ENCODE measurements at places on chromosomes 12 and 14. TPM values are rescaled to one million over a fixed set of nuclear protein-coding genes. Genes with fewer than 3 reads are reported as not detected.
A peak's percentile ranks its signal among the peaks of the same experiment; 100 is the strongest.

KRT77 gene
- not detected for total RNA-seq

MMP17 gene
- 1.3 TPM for total RNA-seq

DNA sequence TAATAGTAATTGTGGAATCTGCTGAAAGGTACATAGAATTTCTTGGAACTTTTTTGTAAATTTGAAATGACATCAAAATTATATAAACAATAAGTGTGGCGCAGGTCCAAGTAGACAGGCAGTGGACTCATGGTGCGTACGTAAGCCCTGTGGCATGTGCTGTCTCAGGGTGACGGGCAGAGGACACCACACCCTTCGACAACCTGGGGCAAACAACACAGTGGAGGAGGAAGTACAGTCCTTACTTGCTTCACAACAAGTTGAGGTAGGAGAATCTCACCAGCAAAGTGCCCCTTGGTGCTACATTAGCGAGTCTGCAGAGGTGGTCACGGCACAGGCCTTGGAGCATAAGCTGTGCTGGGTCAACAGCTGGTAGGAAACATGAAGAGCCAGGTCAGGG, 180.9 kb downstream of the AEBP2 start:
- DNase-seq = no peak

GRCh38 chr14:64422756-64423155, 34.6 kb downstream of the MTHFD1 start:
- no peak for DNase-seq

DNA sequence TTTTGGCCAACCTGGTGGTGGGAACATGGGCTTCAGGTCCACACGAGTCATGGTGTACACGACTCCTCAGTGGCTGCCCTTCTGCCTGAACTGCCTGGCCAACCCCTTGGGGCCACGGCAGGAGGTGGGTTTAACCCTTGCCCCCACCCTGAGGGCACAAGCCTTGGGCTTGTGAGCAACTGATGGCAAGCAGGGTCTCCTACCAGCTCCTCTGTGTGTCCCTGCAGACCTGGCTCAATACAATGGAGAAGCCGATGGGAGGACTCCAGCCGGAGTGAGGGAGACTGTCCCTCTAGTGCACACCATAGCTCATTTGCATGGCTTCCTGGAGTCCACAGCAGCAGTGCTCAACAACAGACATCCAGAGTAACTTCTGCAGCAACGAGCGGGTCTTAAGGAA, 28.0 kb downstream of the JAG2 start:
- peak; percentile 46 for DNase-seq

GRCh38 chr12:109277899-109278762, 31.0 kb downstream of the FOXN4 start:
- no peak for DNase-seq

GALNT16 gene
- total RNA-seq = 34.4 TPM

KCNH5 gene
- not detected for total RNA-seq

GRCh38 chr12:46916796-46917419, 91.1 kb upstream of the SLC38A4 start:
- DNase-seq = no peak

- no peak for DNase-seq
These were observed 33.9 kb downstream of the RDH12 start for GRCh38 chr14:67735336-67736147.

CFAP251 gene
- 4.5 TPM for total RNA-seq

DNA sequence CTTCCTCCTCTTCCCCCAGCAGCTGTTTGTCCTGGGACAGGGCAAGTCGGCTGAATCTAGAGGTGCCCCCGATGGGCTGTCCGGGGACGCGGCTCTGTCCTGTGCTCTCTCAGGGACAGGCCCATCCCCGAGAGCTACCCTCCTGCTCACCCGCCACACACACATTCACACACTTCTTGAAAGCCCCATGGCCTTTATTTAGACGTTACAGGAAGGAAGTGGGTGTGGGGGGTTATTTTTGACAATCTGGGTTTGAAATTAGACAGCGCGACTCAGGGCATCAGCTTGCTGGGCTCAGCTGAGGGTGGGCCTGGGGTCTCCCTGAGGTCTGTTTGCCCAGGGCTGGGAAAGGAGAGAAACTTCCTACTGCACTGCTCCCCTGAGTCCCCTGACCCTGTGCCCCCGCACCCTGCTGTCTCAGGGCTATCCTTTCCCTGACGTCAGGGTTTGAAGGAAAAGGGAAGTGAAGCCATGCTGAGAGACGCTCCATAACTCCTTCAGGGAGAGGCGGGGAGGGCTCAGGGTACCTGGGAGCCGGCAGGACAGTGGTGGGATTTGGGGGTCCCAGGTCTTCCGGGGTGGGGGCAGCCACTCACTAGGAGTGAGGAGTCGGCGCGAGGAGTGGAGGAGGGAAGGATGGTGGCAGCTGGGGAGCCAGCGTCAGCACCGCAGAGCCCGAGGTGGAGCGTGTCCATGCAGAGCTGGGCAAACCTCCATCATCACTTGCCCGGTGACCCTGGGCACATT, 8.1 kb downstream of the PTPN6 start:
- no peak for DNase-seq

- DNase-seq = no peak
These were observed 6.6 kb upstream of the KRT18 start for GRCh38 chr12:52942066-52942900.

KRT78 gene
- total RNA-seq = not detected

DNA sequence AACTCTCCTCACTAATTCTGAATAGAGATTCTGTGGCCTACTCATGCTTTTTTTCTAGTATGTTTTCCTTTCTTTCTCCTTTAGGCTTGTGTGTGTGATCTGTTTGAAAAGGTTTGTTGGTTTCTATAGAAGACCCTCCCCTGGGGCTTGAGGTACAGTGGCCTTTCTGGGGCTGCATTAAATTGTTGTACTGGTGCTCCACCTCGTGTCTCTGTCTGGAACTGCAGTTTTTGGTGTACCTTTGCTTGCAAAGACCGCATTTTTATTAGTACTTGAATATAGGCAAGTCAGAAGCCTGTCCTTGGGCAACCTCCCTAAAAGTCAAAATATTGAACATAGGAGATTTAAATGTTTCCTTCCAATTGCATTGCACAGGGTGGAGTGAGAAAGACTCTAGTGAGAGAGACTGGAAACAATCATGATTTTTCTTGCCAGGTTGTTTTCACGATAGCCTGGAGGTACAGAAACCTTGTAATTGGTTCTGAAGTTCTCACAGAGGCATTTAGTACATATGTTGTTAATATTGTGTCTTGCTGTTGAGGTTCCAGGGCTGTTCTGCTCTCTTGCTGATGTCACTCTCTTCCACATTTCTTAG, 39.0 kb downstream of the SLCO1B1 start:
- no peak for DNase-seq

DNA sequence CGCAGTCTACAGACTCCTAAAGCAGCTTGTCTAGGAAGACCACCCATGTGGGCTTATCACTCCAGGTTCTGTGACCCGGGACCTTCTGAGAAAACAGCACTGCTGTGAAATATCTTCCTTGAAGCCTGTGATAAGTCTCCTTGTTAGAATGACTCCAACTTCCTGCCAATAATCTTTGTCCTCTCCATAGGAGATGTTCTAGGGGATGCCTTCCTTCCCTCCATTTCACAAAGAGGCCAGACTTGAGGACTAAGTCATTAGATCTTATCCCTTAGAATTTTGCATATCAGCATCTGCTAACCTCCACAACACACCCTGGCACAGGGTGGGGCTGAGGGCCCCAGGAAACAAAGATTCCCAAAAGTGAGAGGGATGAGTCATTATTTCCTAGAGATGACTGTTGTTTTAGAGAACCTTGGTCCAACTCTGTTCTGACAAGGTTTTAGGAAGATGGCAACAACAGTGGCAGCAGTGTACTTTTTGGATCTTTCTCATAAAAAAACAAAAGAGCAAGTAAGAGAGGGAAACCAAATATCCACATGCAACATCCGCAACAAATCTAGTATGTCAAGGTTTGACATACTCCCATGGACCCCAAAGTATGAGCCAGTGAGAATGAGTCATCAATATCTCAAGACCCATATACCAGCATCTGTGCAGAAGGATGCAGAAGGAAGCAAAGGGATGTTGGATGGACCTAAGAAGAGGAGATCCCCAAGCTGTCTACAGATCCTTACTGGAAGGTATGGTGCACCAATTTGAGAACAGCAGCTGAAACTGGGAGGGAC, 6.0 kb downstream of the LTB4R start:
- DNase-seq = no peak

ING4 gene
- 38.5 TPM for total RNA-seq

TRIM9 gene
- total RNA-seq = 13.4 TPM

GRCh38 chr12:94807951-94808350, 157.6 kb upstream of the TMCC3 start:
- no peak for DNase-seq

- no peak for DNase-seq
These were observed 102.7 kb downstream of the TMEM30B start for GRCh38 chr14:61178226-61179060.

DNA sequence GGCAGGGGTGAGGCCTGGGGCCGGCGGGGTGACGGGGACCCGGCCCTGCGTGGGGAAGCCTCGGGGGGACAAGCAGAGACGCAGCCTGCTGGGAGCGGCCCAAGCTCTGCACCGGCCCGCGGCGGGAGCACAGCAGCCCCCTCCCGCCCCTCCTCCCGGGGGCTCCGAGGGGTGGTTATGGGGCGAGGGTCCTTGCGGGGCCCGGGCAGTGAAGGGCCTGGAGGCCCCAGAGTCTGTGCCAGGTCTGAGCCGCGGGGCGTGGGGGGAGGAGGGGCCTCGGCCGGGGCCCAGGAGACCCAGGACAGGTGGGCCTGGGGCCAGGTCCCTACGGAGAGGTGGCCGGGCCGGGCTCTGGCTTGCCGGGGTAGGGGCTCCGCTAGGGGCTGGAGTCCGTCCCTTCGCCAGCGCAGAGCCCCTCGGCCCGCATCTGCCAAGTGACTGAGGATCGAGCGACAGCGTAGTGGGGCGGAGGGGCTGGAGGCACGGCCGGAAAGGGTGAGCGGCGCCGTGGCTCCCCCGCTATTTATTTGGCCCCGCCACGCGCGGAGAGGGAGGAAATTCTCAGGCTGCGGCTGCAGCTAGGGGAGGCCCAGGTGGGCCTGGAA, 495 bp downstream of the TMEM121 start:
- DNase-seq = peak; percentile 74

GRCh38 chr14:91911474-91912032, 35.9 kb downstream of the FBLN5 start:
- DNase-seq = no peak

DNA sequence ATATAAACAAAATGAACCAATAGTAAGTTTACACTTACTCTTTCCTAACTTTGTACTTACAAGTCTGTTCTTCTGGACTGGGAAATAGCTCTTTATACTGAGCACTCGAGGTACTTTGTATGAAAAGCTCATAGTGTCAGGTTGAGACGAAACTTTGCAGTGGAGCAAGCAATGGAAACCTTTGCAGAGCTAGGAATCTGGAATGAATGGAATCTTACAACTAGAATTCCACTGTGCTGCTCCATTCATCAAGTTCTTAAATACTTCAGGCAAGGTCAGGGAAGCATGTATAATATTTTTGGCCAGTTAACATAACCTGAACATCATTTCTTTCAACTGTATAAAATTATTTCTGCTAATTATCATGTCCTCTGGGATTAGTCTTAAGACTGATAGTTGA, 1327.5 kb upstream of the FLRT2 start:
- no peak for DNase-seq
